ENCODE measurements at places on chromosomes 5 and 9. TPM values are rescaled to one million over a fixed set of nuclear protein-coding genes. Genes with fewer than 3 reads are reported as not detected.

Gene NDUFA8
- 31.9 TPM for total RNA-seq

Gene CARTPT
- total RNA-seq = not detected

Gene DOLK
- total RNA-seq = 9.6 TPM

Gene ARID3C
- 1.2 TPM for total RNA-seq

Gene SPINK5
- total RNA-seq = 0.94 TPM

Gene LHX3
- not detected for total RNA-seq

Gene RAPGEF1
- total RNA-seq = 69.4 TPM

Gene LCN10
- total RNA-seq = 5.5 TPM

Gene CDKN2B
- total RNA-seq = 4.0 TPM

Gene ESM1
- total RNA-seq = 0.49 TPM

Gene RNF208
- total RNA-seq = 10.6 TPM

Gene SMIM23
- not detected for total RNA-seq

Gene CARD19
- total RNA-seq = 36.6 TPM

Gene RANBP3L
- total RNA-seq = 0.40 TPM

Gene ECSCR
- 32.3 TPM for total RNA-seq

Gene ADAMTS19
- 0.27 TPM for total RNA-seq

Gene FOXD4L5
- 0.27 TPM for total RNA-seq

Gene ZNF366
- total RNA-seq = 8.0 TPM

Gene DAB2
- 151 TPM for total RNA-seq

Gene BASP1
- 26.8 TPM for total RNA-seq

Gene SPATA24
- total RNA-seq = 4.0 TPM

Gene MEGF10
- total RNA-seq = 8.2 TPM

Gene JMY
- total RNA-seq = 20.6 TPM

Gene SPATA9
- 1.6 TPM for total RNA-seq

Gene SLC36A2
- 30.2 TPM for total RNA-seq

Gene DBH
- 0.13 TPM for total RNA-seq

Gene FBLL1
- 0.22 TPM for total RNA-seq

Gene SLC26A2
- total RNA-seq = 15.8 TPM

Gene HK3
- total RNA-seq = 21.1 TPM

Gene GFPT2
- 39.8 TPM for total RNA-seq

Gene EDIL3
- 29.4 TPM for total RNA-seq

Gene DOK3
- total RNA-seq = 16.2 TPM

Gene SLC34A1
- not detected for total RNA-seq

Gene IFNK
- total RNA-seq = not detected

Gene RASGEF1C
- 10.3 TPM for total RNA-seq

Gene TMCO6
- 20.1 TPM for total RNA-seq

Gene IFNA21
- total RNA-seq = not detected

Gene MZB1
- total RNA-seq = 0.71 TPM

Gene P4HA2
- total RNA-seq = 26.9 TPM

Gene KCNN2
- 0.71 TPM for total RNA-seq

Gene FBP1
- total RNA-seq = 13.6 TPM

Gene FBXL7
- 40.4 TPM for total RNA-seq

Gene SHOC1
- total RNA-seq = not detected

Gene ZNF483
- 20.1 TPM for total RNA-seq

Gene GARIN3
- not detected for total RNA-seq

Gene COL15A1
- 94.6 TPM for total RNA-seq

Gene AQP3
- 23.7 TPM for total RNA-seq

Gene TAF1L
- total RNA-seq = not detected

Gene PALM2AKAP2
- total RNA-seq = 19.7 TPM

Gene RNF183
- total RNA-seq = not detected

Gene ENHO
- total RNA-seq = 23.5 TPM

Gene FCN2
- total RNA-seq = not detected

Gene AQP7
- total RNA-seq = 36.7 TPM

Gene ABO
- 10.9 TPM for total RNA-seq

Gene ALDH1B1
- total RNA-seq = 9.3 TPM

Gene IGFBPL1
- total RNA-seq = not detected
